ENCODE measurements at places on chromosomes 4 and X.

DNA sequence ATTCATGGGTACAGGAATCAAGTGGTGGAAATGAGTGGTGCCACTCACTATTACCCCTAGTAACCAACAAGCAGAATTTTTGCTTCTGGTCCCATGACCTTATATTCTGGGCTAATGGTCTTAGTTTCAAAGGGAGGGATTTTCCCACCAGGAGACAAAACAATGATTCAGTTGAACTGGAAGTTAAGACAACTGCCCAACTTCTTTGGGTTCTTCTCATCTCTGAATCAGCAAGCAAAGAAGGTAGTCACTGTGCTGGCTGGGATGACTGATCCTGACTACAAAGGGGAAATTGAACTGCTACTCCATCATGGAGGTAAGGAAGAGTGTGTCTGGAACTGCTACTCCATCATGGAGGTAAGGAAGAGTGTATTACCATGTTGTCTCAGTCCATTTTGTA is 87.2 kb downstream of the IL13RA2 start:
- DNase-seq = no peak

- DNase-seq = no peak
Measured at GRCh38 chr4:175776217-175776616, 35.8 kb downstream of the GPM6A start.

DNA sequence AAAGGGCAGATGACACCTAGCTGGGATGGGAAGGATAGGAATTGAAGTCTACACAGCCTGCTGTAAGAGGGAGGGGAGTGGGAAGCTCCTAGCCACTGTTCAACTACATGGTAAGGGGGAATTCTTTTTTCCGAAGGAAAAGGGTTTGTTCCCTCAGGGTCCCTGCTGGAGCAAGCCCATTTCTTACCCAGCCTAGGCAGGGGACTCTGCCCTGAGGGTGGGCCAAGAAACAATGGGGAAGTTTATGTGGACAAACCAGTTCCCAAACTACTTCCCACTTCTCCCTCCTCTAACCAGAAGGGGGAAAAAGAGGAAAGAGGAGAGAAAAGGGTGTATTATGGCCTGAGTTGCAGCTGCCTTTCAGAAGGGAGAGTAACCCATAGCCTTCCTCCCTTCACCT is 13.5 kb upstream of the VSIG4 start:
- DNase-seq = no peak

DNA sequence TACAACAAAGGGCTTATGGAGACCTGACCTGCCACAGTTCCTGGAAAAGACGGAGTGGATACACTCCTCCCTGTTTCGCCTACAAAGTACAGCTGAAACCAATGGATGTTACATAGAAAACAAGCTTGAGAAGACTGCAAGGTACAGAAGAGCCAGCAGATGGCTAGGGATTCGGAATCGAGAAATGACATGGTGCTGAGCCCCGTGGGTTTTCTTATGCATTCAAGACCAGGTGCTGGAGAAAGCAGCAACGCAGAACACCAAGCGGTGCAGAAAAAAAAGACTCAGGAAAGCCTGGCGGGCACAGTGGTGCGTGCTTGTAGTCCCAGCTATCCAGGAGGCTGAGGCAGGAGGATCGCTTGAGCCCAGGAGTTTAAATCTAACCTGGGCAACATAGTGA is 13.8 kb downstream of the TIMM17B start:
- DNase-seq = no peak
